ENCODE measurements at places on chromosomes 3 and 15.

DNA sequence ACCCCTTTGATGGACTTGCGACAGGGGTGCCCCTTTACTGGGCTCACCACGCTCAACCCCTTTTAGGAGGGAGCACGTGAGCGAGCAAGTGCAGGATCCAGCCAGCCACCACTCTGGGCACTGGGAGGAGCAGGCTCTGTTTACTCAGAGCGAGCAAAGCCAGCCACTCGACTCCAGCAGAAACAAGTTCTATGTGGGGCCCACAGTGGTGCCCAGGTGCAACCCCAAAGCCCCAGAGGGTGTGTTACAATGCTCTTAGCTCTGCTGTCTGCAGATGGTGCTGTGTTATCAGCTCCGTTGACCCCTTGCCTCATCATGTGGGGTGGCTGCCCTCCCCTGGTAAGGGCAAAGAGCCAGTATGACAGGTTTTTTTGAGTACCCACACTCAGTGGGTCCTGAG, 120.3 kb upstream of the SUCLG2 start:
- DNase-seq = no peak

DNA sequence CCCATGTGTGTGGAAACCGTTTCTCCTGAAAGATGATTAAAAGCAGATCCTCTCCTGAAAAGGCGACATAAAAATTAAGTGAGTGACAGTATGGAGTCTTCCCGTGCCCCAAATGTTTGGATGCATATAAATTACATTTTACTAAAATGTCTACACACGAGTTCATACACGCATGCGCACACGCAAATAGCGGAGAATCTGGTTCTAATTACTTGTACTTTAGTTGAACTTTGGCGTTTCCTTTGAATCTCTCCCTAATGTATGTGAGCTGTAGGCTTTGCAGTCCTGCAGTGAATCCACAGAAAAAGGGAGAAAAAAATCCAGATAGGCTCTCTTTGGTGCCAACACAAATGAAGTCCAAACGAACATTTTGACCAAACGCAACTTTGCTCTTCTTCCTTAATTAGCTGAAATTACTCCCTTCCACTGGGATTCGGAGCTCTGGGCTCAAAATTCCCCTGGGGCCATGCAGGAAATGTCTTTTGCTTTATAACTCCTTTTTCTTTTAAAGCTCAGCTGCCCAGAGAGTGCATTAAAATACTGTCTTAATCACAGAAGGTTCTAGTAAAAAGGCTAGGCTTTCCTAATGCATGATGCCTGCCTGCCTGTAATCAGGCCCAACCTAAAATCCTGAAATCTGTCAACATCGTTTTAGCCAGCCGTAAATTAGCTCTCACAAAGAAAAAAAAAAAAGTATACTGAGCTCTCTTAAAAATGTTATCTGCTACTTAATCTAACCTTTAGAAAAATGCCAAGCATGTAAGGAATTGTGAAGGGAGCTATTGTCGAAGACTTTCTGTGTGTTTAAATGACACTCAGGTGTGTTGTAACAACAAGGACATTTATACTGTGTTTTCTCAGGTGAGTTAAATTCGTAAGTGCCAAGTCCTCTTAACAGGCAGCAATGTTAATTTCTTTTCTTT, 26.2 kb downstream of the RARB start:
- peak; percentile 86 for DNase-seq

- no peak for DNase-seq
Observed at GRCh38 chr3:180626844-180627243, 24.9 kb downstream of the TTC14 start.

DNA sequence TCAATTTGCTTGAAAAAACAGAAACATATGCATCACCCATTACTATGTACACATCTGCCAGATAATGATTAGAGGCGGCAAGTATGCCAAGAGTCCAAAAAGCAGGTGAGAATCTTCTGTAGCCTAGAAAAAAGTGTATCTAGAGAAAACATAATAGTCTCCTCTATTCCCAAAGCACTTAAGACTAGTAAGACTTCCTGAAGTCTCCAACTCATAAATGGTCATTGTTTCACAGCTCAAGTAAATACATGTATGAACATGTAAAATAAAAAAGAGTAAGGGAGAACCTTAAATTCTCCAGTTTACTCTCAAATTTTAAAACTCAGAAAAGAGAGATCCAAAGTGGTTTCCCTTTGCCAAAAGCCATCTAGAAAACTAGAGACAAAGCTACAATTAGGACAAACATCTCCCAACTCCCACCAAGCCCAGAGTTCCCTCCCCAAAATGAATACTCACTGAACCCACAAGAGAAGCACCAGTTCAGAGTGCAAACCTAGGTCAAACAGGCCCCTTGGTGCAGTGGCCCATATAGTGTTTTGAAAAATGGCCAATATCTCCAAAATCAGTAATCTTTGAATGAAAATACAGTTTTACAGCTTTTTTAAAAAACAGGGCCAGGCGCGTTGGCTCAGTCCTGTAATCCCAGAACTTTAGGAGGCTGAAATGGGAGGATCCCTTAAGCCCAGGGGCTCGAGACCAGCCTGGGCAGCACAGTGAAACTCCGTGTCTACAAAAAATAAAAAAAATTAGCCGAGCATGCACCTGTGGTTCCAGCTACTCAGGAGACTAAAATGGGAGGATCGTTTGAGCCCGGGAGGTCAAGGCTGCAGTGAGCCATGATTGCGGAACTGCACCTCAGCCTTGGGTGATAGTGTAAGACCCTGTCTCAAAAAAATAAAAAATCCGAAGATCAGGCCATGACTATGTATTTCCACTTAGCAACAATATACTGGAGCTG, 11.0 kb upstream of the MAP4 start:
- no peak for DNase-seq

GRCh38 chr3:107506458-107506857, 16.3 kb upstream of the BBX start:
- no peak for DNase-seq

DNA sequence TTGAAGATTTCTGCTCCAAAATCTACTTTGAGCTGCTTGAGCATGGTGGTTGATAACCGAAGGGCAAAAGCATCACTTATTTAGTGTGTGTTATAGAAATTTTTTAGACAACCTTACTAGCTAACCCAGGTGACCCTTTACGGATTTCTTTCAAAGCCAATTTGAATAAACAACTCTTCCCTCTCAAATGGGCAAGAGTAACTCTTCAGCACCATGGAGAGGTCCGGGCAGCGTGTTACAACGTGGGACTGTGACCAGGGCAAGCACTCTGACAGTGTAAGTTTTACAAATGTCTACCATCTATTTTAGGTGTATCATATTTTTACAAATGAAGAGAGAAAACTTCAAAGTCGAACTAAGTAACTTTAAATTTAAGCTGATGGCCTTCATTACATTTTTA, 471.8 kb downstream of the MFSD1 start:
- DNase-seq = peak; percentile 50

GRCh38 chr3:17882981-17883380, 140.6 kb upstream of the TBC1D5 start:
- no peak for DNase-seq

DNA sequence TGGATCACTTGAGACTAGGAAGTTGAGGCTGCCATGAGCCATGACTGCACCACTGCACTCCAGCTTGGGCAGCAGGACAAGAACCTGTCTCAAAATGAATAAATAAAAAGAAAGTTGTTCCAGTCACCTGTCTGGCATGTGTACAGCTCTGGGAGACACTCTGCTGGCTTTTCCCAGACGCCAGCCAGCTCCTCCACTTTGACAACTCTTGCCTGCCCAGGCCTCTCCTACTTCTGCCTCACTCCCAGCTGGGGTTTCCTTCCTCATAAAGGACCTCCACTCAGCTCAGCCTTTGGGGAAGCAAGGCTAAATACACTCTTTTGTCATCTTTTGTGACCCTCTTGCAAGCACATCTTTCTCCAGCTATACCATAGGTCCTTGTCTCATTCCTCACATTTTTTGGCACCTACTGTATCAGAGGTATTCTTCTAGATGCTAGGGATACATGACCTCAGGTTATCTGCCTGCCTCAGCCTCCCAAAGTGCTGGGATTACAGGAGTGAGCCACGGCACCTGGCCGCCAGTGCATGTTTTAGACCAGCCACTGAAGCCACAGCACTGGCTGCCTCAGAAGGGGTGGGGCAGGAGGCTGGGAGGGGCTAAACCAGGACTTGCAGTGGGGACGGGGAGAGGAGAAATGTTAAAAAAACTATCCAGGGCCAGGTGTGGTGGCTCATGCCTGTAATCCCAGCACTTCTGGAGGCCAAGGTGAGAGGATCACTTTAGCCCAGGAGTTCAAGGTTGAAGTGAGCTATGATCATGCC, 10.0 kb upstream of the ELP6 start:
- DNase-seq = no peak

DNA sequence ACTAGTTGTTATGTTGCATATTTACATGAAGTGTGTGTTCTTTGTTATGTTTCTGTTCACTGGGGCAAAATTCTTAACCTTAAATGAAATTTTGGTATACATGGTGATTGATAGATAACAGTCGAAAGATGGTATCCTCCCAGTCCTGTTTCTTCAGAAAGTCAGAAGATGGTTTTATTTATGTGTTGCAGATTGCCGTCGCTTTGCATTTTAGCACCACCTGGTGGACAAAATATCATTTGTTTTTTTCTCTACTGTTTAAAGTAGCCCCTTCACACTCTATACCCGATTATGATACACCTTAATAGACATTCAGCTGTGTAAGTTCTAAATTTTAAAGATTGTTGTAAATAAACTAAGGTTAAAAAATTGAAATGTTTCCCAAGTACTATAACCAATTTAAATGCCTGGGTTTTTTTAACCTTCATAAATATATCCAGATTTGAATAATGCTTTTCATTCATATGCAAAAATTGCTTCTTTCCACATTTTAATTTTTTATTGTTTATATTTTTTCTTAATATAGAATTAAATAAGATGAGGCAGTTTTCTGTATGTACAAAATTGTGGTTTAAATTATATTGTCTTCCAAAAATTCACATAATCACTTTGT, 152.2 kb downstream of the ALCAM start:
- DNase-seq = peak; percentile 61

DNA sequence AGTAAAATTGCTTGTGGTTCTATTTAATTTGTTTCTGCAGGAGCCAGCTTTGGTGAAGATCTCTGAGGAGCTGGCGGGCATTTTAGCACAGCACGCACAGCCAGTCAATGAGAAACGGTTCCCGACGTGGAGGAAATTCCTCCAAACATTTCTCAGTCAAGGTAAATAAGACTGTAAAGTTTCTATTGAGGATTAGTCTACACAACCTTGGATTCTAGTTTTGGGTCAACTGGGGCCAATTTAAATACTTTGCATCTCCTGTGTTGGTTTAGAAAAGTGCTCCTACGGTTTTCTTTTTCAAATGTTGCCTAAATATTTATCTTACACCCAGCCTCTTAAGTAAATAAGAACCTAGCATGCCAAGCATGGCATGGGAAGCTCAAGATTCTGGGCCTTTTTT, 104.0 kb upstream of the C15orf61 start:
- DNase-seq = no peak

DNA sequence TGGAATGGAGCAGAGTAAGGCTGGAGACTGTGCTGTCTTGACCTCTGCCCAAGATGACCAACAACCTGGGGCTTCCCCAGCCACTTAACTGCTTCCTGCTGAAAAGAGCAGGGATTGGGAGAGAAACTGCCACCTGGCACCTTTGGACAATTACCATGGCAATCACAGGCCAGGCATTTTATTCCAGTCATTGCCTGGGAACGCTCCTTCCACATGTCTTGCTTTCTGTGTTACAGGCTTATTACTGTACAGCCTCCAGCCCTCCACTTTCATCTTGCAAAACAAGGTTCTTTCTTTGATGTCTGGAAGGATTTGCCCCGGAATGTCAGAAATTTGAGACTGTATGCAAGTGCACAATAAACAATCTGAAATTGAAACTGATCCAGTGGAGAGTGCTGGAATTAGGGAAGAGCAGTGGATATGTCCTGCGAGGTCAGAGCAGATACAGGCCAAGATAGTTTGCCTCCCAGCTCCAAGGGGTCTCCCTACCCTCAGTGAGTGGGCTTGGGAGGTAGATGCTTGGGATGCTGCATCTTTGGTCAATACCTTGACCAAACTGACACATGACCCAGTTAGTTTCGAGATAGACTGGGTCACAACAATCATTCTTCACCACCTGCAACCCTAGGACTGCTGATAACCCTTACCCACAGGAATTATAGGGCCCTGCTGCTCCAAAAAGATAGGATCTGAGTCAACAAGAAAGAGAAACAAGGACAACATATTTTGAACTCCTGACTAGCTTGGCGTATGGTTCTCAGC, 2.7 kb downstream of the PPP1R14D start:
- DNase-seq = peak; percentile 34

DNA sequence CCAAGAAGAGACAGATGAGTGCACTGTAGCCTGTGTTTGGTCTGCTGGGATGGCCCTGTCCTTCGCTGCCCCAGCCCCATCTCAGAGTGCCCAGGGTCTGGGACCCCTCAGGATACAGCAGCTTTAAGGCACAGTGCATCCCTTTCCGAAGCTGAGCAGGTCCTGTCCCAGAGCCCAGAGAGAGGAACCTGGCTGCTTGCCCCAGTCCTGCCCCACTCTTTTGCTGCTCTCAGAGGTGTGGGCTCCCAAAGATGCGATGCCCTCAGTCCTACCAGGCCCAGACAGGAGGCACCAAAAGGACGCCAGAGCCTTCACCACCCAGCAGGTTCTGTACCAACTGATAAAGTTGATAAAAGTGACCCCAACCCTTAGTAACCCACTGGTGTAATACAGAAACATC, 8.2 kb downstream of the PLCD1 start:
- no peak for DNase-seq

- no peak for DNase-seq
Observed at GRCh38 chr3:71780430-71780829, 4.5 kb downstream of the PROK2 start.

DNA sequence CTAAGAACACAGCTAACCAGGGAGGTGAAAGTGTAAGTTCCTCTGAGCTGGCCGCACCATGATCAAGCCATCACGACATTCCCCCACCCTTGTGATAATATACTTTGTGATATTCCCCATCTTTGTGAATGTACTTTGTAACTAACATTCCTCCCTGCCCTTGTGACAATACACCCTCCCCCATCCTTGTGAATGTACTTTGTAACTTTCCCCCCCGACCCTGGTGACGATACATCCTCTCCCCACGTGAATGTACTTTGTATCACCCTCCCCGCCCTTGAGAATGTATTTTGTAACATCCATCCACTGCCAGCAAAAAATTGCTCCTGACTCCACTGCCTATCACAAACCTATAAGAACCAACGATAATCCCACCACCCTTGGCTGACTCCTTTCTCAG, 20.2 kb upstream of the OR5H6 start:
- DNase-seq = no peak

GRCh38 chr15:90188914-90189748, 12.0 kb upstream of the SEMA4B start:
- no peak for DNase-seq

DNA sequence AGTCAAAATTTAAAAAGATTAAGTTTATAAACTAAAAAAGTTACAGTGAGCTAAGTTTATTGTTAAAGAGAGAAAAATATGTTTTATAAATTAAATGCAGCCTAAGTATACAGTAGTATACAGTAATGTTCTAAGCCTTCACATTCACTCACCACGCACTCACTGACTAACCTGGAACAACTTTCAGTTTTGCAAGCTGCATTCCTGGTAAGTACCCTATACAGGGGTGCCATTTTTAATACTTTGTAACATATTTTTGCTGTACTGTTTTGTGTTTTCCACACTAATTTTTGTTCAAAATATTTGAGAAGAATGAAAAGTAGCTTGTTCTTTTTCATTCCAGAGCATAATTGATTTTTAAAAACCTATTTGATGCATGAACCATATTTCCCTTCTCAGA, 524.9 kb downstream of the RBMS3 start:
- DNase-seq = peak; percentile 23

GRCh38 chr3:140114789-140115080, 179.8 kb downstream of the CLSTN2 start:
- DNase-seq = no peak

GRCh38 chr15:72919936-72920465, 132.3 kb upstream of the NEO1 start:
- DNase-seq = no peak

GRCh38 chr3:50297384-50297775, 1.8 kb downstream of the HYAL3 start:
- DNase-seq = no peak
